ENCODE measurements at places on chromosomes 3 and 15.

DNA sequence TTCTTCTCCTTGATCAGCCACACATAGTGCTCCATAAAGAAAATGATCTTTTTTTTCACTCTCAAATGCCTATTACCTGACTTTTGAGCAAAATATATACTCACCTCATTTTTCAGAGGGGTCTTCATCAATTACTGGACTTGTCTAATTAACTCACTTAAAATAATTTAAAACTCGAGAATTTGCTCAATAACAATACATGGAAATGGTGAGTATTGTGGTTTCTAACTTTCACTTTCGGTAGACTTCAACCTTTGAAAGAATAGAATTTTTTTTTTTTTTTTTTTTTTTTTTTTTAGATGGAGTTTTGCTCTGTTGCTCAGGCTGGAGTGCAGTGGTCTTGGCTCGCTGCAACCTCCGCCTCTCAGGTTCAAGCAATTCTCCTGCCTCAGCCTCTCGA lies 17.7 kb upstream of the EPHB1 start:
- no peak for DNase-seq

- no peak for DNase-seq
Measured at GRCh38 chr3:2851361-2851760, 258.8 kb downstream of the IL5RA start.

DNA sequence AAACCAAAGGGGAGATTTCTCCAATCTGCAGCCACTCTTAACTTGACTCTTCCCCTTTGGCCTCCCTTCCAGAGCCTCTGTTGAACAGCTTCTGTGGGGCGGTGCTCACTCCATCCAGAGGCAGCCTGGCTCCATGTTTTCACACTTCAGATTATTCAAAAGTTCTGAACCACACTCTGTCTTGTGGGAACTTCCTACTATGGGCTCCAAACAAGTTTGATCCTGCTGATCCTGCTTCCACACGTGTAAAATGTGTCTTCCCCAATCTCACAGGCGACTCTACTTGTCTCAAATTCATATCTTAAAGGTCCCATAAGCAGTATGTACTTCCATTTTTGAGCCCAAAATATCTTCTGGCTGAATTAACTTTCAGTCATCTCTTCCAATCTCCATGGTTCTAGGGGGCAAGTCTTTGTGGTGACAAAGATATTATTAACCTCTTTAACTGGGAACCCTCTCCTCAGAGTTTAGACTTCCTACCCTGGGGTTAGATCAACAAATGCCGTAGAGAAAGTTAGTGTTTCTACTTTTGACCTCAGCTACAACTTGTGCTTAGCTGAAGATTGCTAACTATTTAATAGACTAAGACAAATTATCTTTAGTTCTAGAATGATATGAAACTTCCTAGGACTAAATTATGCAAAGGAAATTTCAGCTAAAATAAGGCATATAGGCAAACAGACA lies 176.3 kb upstream of the BCL6 start:
- DNase-seq: no peak

- DNase-seq: no peak
Measured at GRCh38 chr3:86451749-86452148, 539.2 kb downstream of the VGLL3 start.

DNA sequence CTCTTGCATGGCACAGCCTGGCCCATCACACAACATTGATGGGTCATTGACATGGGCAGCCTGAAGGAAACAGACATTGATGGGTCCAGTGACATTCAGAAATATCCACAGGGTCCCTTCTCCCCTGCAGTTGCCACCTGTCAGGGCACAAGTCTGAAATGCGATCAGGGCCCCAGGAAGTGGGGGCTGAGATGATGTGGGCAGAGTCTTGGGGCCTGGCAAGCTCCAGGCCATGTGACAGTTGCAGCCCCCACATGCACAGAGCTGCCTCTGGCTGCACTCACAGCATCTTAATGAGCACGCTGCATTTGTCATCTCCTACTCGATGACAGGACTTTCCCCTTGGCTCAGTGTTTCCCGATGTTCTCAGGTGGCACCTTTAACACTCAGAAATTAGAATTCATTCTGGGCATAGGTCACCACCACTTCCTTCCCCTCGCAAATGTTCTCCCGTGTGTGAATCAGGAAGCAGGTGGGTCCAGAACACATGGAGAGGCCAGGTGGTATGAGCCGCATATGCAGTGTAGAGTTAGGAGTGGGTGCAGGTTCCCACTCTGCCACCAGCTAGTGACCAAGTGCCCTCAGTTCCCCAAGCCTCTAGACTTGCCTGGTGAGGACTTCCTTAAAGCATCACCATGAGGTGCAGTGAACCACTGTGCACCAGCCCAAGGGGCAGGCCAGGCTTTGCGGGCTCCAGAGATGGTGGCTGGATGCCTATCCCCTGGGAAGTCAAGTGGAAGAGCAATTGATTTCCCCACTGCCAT lies 1.6 kb upstream of the TXNRD3 start:
- DNase-seq: no peak

- DNase-seq: peak; percentile 45
Measured at GRCh38 chr3:128353991-128354687, 112.6 kb downstream of the DNAJB8 start.

DNA sequence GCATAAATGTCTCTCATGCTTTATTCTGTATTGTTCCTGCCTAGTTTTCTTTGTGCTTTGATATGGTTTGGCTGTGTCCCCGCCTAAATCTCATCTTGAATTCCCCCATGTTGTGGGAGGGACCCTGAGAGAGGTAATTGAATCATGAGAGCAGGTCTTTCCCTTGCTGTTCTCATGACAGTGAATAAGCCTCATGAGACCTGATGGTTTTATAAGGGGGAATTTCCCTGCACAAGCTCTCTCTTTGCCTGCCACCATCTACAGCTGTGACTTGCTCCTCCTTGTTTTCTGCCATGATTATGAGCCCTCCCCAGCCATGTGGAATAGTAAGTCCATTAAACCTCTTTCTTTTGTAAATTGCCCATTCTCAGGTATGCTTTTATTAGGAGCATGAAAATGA lies 1596.6 kb downstream of the SI start:
- DNase-seq: no peak

DNA sequence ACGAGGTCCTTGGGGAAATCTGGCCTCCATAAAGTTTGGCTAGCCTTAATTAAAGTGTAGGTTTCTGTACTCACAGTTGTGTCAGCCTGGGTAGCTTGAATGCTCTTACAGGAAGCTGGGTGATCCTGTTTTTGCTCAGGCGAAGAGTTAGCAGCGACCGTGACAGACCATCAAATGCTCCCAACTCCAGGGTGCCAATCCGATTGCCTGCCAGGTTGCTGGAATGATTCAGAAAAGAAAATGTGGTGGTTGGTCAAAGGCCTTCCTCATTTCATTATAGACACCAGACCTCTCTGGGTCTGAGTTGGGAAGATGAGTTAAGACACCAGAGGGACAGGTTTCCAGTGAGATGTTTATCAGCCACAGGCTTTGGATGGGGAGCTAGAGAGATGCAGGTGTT lies 86.0 kb downstream of the LRIG1 start:
- no peak for DNase-seq

DNA sequence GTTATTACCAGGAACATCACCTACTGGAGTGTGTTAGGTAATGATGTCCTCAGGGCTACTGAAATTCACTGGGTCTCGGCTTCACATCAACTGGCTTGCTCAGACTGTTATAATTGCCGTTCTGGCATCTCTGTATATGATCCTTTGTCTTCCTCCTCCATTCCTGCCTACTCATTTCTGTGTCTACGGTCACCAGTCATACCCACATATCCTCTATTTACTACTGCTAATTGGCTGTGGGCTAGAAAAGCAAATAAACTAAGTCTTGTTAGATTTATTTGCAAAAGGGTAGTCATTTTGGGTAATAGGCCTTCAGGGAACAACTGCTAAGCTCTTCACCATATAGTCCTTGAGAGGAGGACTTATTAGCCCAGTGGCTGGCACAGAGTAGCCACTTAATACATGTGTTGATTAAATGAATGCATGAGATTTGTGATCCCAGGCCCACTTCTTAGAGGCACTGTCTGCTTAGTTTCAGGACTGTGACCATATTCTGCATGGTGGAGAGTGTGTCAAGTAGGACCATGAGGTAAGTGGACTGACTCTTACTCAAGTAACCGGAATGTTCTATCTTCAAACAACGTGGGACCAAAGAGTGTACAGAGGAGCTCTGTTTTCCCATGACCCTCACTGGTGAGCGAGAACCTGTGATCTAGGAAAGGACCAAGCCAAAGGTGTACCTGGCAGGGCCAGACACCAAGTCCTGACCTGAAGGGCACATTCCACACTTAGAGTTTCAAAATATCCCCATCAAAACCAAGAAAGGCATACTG lies 13.2 kb downstream of the ZDHHC3 start:
- DNase-seq: no peak

DNA sequence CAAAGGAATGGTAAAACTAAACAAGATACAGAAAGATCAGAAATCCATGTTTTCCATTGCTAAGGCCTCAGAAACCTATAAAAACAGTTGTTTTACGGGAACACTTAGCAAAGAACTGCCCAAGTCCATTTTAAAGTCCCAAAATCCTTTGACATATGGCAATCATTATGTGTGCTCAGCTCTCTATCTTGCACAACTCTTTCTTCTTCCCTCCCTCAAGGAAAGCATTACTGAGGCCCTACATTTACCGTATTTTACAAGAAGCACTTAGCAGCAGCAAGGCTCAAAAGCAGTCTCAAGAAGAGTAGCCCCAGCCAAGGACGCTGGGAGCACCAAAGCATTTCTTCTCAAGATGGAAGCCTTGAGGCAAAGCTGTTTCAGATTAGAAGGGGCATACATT lies 169.6 kb upstream of the LRTM1 start:
- DNase-seq: no peak

- DNase-seq: no peak
Measured at GRCh38 chr3:40173227-40173721, 136.2 kb upstream of the EIF1B start.

DNA sequence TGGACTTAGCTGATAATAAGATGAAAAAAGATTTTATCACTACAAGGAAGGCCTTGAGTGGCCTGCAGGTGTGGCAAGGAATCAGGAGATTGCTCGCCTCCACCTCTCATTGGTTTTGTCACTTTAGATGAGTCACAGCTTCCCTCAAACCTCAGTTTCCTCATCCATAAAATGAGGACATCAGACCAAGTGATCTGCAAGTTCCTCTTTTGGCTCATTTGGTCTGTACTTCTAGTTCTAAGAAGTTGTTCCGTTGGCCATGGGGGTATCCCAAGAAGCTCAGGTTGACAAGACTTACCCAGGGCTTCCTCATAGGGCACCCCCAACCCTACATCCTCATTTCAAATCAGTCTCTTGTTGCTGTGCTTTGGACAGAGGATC lies 254.1 kb downstream of the UACA start:
- no peak for DNase-seq

- no peak for DNase-seq
Measured at GRCh38 chr3:171776839-171777583, 33.3 kb downstream of the PLD1 start.

- DNase-seq: peak; percentile 89
Measured at GRCh38 chr3:52190294-52191074, 7.5 kb upstream of the ALAS1 start.

GRCh38 chr3:87627316-87627715 lies 350.9 kb upstream of the POU1F1 start:
- no peak for DNase-seq

- DNase-seq: no peak
Measured at GRCh38 chr3:53650928-53651661, 156.7 kb downstream of the CACNA1D start.

GRCh38 chr3:195101927-195102608 lies 168.9 kb downstream of the XXYLT1 start:
- no peak for DNase-seq

DNA sequence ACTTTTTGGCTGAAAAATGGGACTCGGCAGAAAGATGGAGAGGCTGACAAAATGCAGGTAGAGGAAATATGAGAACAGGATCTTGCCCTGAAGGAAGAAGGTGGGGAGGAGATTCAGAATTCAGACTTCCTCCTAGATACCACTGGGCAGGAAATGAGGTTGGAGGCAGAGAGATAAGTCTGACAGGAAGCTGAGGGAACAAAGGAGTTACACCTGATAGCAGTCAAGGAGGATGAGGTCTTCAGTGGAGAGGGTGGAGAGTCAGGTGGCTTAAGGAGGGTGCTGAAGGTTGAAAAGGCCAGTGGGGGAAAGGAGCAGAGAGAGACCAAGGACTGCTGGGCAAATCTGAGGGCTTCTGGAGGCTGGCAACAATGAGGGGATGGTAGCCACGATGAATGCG lies 56.8 kb downstream of the CCR4 start:
- DNase-seq: no peak

GRCh38 chr3:4247391-4247790 lies 55.8 kb upstream of the SETMAR start:
- DNase-seq: no peak

DNA sequence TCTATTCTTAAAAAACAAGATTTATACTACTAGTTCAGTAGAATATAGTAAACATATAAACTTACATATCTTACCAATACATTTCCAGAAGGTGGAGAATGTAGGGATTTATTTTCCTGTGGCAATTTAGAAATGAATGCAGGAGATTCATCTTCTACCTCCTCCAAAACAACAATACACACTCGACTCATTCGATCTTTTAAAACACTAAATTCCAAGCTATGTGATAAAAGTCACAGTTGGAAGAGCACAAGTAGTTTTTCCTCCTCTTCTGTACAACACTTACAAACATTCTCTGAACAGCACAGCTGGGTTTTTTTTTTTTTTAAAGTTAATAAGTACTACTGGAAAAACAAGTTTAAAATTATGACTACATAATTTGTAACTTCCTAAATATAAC lies 1.4 kb downstream of the ANKRD28 start:
- no peak for DNase-seq

DNA sequence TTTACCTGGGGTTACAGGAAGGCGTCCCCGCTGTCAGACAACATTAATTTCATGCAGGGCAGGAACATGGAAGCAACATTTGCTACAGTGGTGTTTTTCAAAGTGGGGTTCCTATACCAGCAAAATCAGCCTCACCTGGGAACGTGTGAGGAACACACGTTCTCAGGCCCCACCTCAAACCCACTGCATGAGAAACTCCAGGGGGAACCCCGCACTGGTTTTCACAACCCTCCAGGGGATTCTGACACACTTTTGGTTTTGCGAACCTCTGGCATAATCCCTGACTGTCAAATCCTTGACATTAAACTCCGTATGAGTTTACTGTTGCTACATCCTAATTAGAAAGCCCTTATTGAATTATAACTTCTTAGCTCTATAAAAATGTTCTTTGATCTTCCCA lies 127.7 kb downstream of the LRRK1 start:
- no peak for DNase-seq
